ENCODE measurements at places on chromosomes 12 and 14.

DNA sequence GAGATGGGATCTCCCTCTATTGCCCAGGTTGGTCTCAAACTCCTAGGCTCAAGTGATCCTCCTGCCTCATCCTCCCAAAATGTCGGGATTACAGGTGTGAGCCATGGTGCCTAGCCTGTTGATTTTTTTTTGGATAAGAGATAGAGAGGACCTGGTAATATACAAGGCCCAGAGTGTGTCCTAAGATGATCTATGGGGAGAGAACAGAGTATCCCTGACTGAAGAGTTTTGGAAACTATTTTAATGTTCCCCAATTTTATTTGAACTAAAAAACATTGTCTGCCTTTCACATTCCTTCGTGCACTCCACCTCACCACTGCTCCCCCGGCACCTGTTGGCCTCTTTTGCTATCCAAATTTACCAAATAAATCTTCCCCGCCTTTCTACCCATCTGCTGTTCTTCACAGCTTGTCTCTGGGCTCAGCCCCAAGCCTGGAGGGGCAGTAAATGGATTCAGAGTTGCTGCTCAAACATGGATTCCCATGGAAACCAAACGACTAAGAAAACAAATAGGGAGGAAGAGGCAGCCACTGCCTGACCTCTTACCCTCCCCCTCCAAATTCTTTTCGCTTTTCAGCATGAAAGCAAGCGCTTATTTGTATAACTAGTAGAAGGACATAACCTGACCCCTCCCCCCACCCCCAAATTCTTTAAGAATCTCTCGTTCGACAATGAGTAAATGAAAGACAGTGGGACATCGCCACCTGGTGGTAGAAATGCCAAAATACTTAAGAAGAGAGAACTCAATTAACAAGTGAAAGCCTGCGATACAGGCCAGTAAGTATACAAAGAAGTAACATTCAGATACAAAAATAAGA, 22.6 kb downstream of the OR10G3 start:
- DNase-seq = peak; percentile 85

GRCh38 chr14:49892301-49892635, 614 bp upstream of the ARF6 start:
- peak; percentile 54 for DNase-seq

DNA sequence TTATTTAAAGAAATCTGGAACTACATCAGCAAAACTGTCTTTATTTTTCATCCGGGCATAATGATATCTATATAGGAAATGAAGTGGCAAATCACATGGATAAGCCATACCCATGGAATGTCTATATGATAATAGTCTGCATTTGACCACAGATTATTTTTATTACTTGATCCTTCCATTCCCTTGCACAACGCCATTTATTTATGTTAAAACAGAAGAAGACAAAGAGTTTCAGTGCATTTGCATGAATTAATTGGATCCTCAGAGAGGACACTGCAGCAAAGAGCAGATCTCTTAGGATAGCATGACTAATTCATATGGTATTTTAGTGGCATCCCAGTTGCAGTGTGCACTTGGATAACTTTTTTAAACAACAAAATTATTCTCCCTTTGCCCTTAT, 345.0 kb downstream of the CCDC91 start:
- peak; percentile 65 for DNase-seq

DNA sequence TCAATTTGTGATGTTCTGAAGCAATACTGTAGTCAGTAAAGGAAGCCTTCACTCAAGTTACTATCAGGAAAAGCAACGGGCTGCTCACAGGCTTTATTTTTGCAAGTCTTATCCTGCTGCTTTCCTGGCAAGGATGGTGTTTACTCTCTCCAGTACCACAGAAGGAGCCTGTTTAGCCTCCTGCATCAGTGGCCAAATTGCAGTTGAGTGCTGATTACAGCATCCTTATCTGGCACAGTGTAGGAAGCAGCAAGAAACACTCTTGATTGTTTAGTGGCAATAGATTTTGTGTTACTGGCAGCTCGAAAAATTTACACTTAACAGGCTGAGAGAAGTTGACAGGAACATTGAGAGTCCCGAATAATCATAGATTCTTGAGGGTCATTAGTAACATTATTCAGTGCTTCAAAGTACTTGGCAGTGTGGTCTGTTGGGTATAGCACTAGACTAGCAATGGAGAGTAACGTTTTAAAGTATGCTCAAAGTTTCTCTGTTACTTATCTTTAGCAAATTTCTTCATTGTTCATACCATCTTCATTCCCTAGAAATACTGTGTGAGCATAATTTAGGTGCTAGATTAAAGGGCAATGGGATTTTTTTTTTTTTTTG, 11.7 kb downstream of the TULP3 start:
- no peak for DNase-seq

DNA sequence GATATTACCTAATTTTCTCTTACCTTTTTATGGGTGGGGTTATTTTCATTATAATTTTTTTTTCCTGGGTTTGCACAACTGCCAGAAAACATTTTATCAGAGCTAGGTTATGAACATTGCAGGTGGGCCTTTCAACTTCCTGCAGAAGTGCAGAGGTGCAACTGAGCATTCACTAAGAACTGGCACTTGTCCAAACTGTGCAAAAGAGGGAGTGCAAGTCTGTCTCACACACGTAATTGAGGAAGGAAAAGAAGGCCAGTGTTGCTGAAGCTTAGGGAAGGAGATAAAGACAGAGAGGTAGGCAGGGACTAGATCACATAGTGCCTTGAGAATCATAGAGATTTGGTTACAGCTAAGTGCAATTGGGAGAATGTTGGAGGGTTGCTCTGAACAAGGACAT, 14.1 kb upstream of the AMN1 start:
- DNase-seq = no peak

- no peak for DNase-seq
Measured at GRCh38 chr14:49187799-49188198, 398.4 kb downstream of the RPS29 start.

DNA sequence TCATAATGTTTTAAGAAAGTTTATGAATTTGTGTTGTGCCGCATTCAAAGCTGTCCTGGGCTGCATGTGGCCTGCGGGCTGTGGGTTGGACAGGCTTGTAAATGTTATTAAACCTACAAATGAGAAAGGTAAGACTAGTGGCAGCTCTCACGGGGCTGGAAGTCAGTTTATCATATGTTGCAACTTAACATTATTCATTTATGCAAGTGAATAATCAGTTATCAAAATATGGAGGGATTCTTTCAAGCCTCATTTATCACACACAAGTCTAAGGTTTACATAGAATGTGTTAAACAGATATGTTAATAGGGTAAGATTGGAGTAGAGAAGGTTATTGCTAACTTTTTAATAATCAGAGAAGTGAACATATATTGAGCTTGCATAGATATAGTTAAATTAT, 442.5 kb upstream of the RGS6 start:
- no peak for DNase-seq

- peak; percentile 44 for DNase-seq
Measured at GRCh38 chr14:55131370-55132137, 2.5 kb downstream of the LGALS3 start.

DNA sequence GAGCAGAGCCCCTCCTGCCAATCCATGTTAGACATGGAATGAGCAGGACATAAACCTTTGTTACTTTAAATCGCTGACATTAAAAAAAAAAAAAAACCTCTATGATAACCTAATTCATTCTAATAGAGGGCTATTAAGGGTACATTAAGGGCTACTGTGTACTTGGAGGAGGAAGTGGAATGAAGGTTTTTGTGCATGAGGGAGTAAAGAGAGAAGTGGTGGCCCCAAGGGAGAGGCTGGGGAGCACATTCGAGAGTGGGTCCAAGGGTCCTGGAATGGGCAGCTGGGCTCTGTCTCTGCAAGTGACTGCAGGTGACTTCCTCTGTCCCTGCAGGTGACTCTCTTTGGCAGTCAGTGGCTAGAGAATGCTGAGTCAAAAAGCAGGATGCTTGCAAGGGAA, 32.1 kb upstream of the PTGDR start:
- no peak for DNase-seq

GRCh38 chr12:93946542-93947150, 201.7 kb upstream of the PLXNC1 start:
- peak; percentile 81 for DNase-seq

GRCh38 chr12:414859-415258, 13.4 kb downstream of the CCDC77 start:
- no peak for DNase-seq

DNA sequence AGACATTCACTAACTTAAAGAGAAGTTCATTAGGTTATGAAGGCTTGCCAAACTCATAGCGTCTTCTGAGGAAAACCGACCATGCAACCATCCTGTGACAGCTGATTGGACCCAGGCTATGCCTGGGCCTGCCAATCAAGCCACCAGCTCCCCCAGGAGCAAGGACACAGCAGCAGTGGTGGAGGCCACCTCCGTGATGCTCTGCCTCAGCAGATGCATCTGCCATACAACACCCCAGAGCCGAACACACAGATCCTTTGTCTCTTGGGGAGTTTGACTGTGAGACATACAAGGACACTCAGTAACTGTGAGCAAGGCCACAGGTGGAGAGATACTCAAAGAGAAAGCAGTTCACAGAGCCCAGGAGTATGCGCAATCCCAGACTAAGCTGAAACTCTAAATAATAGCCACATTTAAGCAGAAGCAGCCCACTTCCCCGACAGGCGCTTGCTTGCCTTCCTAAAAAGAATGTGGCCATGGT, 10.0 kb upstream of the CNIH1 start:
- DNase-seq = no peak

DNA sequence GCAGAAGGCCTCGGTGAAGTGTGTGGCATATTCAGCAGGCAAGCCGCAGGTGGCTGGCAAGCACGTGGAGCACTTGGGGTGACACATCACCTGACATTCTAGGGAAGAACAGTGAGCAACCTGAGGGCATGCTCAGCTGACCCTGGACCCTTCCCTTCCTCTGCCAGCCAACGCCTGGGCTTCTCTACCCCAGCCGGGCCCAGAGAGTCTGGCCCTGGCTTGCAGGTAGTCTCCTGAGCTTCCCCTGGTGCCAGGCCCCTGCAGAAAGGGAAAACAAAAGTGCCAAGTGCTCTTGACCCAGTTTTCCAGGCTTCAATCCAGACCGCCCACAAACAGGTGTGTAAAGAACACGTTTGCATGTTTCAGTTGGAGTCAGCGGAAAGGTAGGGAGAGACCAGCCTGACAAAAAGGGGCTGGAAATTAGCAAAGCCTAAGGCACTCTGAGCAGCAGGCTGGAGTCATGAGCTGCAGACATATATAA, 45.7 kb downstream of the PRKAB1 start:
- DNase-seq = no peak

DNA sequence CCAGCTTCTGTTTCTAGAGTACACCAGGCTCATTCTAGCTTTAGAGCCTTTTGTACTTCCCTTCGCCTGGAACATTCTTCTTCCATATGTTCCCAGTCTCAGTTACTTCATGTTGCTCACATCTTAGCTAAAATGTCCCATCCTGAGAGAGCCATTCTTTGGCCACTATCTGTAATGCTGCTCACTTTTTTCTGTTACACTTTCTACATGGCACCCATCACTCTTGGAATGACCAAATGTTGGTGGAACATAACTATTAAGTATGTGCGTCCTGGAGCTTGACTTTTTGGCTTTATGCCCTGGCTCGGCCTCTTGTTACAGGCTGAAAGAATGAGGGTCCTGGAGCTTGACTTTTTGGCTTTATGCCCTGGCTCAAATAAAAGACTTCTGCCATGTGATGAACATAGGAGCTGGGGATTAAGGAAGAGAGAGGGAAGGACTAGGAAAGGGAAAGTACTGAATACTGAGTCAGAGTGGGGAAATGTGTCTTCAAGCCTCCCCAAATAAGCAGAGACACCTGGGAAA, 442.9 kb upstream of the ATP2B1 start:
- no peak for DNase-seq

DNA sequence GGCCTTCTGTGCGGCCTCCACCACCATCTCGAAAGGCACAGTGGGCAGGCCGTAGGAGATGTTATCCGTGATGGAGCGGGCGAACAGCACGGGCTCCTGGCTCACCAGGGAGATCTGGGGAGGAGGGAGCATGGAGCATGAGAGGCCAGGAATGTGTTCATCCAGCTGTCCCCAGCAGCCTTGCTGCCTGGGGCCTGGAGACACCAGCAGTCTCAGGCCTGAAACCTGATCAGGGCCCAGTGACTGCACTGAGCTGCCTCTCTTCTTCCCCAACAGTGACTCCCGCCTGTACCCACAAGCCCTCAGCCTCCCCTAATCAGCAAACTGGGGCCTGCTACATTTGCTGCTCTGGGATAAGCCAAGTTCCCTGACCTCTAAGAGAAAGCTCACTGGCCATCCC, 30.9 kb downstream of the ABCB9 start:
- no peak for DNase-seq

GRCh38 chr12:121114806-121115205, 17.9 kb upstream of the P2RX7 start:
- no peak for DNase-seq

- DNase-seq = no peak
Measured at GRCh38 chr14:100398044-100398443, 74.9 kb downstream of the SLC25A47 start.

- DNase-seq = peak; percentile 47
Measured at GRCh38 chr14:81162941-81163340, 57.8 kb downstream of the GTF2A1 start.

DNA sequence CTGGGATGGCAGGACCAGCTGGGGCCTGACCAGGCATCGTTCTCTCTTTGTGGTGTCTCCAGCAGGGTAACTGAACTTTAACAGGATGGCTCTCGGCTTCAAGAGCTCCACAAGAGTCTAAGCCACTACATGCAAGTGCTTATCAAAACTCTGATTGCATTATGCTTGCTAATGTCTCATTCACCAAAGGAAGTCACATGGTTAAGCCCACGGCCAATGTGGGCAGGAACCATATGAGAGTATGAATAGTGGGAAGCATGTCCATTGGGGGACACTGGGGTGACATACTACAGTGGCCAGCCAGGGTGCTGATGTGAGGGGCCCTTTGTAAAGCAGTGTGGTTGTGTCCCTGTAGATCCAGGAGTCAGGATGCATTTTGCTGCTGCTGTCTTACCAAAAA, 35.0 kb upstream of the KCNA5 start:
- DNase-seq = no peak

GRCh38 chr12:14771651-14772137, 31.6 kb downstream of the WBP11 start:
- DNase-seq = peak; percentile 23

- peak; percentile 90 for DNase-seq
Measured at GRCh38 chr14:20262642-20263128, 23.6 kb downstream of the OR11H4 start.

DNA sequence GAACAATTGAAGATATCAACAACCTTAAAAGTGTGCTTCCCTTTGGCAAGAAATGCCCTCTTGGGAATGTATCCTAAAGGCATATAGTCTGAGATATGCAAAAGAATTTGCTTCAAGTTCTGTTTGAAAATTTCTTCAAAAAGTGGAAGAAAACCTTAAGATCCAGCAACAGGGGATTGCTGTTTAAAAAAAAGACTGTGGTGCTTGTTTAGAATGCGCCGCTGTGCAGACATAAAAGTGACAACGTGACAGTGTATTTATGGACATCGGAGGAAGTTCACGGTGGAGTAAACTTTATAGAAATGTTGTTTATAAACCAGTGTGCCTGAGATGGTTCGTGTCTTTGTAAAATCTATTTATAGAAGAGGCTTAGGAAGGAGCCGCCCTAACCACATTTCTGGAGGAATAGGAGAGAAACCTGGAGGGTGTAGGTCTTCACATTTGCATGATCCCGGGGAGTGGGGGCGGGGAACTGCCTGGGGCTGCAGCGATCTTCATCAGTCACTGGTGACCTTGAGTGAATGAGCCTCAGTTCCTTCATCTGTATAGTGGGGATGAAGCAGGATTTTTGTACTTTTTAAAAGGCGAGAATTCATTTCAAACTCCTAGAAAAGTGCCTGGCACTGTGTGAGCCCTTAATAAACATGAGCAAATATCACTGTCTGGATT, 27.5 kb downstream of the ADGRD1 start:
- DNase-seq = no peak

GRCh38 chr12:68303850-68304249, 28.3 kb downstream of the MDM1 start:
- no peak for DNase-seq
